ENCODE measurements at places on chromosomes 2 and 18.

DNA sequence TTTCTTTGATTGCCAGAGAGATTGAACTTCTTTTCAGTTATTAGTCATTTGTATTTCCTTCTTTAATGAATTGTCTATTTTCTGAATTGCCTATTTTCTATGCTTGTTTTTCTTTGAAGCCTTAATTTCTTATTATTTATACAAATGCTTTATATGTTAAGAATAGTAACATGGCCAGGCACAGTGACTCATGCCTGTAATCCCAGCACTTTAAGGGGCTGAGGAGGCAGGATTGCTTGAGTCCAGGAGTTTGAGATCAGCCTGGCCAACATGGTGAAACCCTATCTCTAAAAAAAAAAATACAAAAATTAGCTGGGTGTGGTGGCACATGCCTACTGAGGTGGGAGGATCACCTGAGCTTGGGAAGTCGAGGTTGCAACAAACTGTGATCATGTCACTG is 4.7 kb upstream of the RAB11FIP5 start:
- DNase-seq, result no peak

- peak; percentile 38 for DNase-seq
These were observed 31.0 kb upstream of the ALLC start for GRCh38 chr2:3626812-3627499.

DNA sequence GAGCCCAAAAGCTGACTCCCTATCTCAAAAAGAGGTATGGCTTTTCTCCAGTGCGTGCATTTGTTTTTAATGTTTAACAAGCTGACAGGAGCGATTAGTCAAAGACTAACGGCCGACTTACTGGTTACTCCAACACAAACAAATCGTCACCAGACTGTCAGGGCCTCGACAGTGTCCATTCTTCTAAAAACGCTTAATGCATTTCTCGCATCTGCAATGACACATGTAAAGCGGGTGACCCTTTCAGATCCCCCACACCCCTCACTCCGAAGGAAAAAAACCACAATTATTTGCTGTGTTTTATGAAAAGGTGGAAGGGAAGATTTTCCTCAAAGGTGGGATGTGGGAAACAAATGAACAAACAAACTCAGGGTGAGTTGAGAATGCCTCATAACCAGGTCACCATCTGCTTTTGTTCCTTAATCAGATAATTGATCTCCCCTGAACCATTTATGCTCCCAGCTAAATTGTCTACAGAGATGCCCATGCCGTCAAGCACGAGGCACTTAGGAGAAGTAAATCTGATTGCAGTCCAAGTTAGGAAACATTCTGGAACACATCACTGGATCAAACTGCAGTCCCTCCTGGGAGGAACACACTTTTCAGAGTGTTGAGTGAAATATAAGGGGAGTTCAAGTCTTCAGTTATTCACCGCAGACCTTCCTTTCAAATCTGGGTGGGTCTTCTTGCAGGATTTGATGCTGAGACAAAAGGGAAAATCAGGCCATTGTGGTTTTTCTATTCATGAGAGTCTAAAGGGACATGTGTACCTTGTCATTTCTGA is 340.8 kb downstream of the CMPK2 start:
- DNase-seq, result no peak

- peak; percentile 29 for DNase-seq
These were observed 20.3 kb upstream of the KCNF1 start for GRCh38 chr2:10891390-10891789.

GRCh38 chr18:77323640-77324299 is 74.1 kb downstream of the GALR1 start:
- no peak for DNase-seq

DNA sequence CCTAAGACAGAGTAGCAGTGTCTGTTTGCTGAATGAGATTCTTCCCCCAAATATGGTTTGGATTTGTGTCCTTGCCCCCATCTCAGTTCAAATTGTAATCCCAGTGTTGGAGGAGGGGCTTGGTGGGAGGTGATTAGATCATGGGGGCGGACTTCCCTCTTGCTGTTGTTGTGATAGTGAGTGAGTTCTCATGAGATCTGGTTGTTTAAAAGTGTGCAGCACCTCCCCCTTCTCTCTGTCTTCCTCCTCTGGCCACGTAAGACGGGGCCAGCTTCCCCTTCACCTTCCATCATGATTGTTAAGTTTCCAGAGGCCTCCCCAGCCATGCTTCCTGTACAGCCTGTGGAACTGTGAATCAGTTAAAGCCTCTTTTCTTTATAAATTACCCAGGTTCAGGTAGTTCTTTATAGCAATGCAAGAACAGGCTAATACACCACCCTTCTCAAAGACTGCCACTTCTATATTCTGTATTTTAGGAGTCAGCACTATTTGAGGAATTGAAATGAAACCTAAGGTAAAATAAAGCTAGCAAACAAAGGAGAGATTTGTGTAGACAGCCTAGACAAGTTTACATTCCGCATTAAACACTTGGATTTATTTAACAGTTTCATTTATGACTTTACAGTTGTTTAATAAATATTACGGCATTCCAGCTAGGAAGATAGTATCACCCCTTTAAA is 21.6 kb downstream of the FBXO36 start:
- no peak for DNase-seq

DNA sequence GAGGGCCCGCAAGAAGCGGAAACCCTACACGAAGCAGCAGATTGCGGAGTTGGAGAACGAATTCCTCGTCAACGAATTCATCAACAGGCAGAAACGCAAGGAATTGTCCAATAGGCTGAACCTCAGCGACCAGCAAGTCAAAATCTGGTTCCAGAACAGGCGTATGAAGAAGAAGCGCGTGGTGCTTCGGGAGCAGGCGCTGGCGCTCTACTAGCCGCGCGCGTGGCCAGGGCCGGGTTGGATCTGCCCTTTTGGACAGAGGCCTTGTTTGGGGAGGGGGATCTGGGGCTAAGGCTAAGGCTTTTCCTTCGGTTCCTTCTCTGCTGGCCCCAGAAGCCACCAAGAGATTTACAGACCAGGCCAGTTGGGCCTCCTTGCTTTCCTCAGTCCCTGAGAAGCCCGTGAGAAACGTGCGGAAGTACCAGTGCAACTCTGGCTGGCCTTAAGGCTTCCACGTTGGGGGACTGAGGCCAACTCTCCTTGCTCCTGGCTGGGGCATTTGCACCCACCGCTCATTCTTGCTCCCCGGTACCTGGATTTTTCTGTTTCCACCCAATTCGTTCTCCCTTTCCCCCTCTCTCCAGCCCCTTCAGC is 1.0 kb downstream of the HOXD12 start:
- DNase-seq, result no peak

GRCh38 chr2:59174536-59175243 is 933.6 kb upstream of the FANCL start:
- no peak for DNase-seq

GRCh38 chr18:8469544-8470130 is 139.6 kb upstream of the RAB12 start:
- no peak for DNase-seq

DNA sequence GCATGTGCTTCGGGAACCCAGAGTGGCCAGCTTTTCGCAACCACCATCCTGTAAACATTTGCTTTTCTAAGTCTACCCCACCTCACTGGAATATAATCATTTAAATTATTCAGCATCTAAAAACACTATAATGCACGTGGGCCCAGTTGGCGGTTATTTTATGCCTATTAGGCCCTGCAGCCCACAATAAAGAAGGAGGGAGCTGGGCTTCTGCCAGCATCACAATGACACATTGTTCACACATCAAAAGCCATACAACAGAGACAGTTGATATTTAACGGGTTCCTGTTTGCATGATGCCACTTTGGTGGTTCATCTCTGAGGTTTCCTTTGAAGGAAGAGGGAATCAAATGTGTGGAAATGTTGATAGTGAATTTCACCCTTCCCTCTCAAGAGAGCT is 916.0 kb upstream of the CELF4 start:
- no peak for DNase-seq

DNA sequence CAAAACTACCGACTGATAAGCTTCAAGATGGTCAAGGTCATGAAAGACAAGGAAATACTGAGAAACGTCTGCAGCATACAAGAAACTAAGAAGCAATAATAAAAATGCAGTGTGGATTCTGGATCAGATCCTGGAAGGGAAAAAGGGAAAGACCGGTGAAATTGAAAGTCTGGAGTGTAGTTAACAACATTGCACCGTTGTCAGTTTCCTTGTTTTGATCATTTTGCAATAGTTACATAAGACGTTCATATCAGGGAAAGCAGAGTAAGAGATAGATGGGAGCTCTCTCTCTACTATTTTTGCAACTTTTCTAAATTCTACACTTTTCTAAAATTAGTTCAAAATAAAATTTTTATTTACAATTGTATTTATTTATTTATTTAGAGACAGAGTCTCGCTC is 15.0 kb upstream of the ZNF407 start:
- DNase-seq, result no peak

DNA sequence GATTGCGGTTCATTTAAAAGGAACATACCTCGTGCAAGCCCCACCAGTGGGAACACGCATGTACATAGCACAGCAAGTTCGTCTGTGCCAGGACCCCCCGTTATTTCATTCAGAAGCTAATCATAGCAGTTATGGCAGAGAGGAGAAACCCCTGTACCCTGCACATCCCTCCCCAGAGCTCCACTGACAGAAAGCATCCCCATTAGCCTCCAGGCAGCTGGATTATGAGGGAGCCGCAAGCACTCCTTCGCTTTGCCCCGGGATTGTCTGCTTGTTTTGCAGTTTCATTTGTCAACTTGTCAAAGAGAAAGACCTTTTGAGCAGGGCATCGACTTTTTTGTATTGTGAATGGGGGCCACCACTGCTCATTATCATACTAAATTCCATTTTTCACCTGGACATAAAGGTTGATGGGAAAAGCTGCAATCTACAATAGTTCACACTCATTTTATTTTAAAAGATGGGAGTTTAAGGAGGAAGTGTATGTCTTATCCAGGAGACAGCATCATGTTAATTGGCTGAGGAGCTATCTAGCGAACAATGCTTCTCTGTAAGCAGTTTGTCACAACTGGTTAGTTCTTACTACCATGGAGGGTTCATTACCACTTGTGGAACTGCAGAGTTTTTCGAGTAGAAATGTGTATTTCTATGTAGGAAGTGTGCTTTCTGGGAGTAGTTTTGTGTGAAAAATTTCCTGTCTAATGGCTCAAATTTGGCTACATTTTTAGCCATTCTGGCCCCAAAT is 255.3 kb downstream of the THSD7B start:
- no peak for DNase-seq

- DNase-seq, result no peak
These were observed 222.9 kb upstream of the FN1 start for GRCh38 chr2:215658635-215659305.

DNA sequence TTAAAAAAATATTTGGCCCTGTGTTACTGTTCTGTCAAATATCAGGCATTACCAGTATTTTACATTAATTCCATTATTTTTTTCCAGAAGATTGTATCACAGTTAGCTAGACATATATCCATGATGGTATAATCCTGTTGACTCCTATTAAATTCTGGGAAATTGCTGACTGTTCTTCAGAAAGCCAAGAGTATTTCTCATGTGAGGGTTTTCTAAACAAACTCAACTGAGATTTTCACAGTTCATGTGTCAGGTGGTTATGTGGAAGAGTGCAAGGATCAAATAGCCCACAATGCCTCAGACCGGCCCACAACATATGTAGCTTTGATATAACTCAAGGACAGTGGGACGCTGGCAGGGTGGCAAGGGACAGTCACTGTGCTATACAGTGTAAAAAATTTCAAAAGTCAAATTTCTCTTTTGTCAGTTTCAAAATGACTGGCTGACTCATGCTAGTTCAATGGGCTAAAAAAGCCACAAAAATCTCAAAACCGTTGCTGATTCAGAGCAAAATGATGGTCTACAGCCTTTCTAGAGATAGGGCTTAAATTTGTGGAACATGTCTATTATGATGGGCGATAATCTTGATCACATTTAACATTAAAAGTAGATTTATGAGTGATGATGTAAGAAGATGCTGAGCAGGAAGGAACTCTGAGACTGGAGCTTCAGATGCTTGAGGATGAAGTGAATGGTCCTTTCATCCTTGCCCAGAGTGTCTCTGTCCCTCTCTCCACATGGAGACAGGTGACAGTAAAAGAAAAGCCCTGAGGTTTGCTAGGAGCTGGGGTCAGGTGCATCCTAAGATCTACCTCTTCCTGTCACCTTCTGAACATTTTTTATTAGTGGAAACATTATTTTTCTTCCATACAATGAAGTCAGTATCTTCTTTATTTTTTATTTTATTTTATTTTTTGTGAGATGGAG is 175.8 kb upstream of the PIEZO2 start:
- no peak for DNase-seq

GRCh38 chr2:149744865-149745264 is 157.3 kb upstream of the MMADHC start:
- DNase-seq, result no peak

DNA sequence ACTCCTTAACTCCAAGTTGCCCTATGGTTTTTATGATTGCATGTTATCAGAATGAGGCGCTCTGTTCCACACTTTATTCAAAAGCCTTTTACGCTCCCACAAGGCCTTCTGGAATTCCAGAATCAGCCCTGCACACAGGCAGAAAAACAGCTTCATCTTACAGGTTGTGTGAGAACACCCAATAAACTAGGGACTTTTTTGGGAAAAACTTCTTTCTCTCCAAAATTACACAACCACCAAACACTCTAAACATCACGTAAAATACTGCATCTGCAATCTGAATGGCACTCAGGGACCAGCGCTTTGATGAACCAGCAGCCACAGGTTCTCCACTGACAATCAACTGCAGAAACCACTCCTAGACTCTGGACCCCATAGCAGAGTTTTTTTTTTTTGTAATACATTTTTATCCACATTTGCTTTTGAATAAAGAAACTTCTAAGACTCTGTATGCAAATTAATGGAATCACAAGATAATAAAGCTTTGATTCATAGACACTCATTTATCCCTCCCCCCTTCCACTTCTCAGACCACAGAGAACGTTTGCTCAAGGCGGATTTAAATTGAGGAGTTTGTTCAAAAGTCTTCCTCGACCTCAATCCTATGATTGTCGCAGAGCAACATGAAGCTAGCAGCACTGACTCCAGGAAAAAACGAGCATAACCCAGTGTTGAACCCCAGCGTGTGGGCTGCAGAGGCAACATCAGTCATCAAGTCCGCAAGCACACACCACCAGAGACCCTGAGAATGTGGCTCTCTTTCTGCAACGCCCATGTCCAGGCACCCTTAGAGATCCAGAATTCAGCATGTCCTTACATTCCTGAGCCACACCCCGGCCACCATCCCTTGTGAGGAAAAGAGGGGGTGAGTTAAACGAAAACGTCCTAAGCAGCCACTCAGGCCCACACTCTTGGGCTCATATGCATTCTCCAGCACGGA is 116.5 kb downstream of the MBP start:
- no peak for DNase-seq

DNA sequence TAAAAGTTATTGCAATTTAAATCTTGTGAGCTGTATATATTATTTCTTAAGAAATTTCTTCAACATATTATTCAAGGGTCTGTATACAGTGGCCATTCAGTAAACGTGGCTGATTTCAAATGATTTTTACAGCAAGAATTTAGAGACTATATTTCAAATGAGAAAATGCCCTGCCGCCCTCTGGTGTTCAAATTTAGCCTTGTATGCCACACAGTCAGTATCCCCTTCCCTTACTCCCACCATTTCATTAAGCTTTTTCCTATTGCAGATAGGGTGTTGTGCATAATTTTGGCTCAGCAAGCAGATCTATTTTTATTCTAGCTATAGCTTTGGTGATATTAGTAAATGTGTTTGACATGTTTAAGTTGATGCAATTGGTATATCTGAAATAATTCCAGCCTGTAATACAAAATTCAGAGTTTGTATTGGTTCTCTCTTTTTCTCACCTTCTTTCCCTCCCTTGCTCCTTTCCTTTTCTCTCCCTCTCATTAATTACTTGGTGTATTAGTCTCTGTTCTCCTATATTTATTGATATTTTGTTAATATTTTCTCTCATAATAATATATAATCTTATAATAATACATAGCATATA is 22.8 kb upstream of the SCN7A start:
- no peak for DNase-seq

GRCh38 chr2:224927646-224928173 is 114.6 kb downstream of the DOCK10 start:
- DNase-seq, result no peak

Measured in ecto neural progenitor cell (in vitro differentiated cells).